ENCODE measurements at places on chromosomes 3 and 15.

DNA sequence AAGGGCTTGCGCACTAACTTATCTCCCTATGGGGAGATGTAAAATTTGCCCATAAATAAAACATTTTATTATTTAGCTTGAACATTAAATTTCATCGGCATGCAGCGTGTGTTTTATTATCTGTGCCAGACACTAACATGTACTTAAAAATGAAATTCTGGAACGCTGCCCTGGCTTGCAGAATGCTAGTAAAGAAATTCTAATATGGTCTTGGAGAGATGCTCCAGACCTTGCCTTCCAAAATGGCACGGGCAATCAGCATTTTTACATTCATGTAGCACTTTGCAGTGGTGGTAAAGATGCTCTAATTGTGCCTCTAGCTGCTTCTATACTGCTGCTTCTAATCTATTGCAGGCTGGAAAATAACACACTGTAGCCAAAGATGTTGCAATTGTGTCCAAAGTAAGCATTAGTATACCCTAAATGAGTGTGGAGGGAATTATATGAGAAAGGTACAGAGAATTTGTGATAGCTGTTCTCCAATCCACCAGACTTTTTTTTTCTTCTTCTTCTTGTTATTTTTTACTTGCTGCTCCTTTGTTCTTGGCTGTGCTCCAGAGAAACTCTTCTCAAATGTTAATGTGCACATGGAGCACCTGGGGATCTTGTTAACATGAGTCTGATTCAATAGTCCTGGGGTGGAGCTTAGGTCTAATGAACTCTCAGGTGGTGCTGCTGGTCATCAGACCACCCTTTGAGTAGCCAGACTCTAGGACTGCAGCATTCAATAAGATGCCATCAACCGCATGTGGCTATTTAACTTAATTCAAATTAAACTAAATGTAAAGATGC, 47.3 kb downstream of the CRABP1 start:
- DNase-seq, result peak; percentile 61

- no peak for DNase-seq
Measured at GRCh38 chr3:32373844-32374243, 17.8 kb upstream of the CMTM7 start.

GRCh38 chr3:41900265-41900664, 61.6 kb downstream of the ULK4 start:
- DNase-seq, result no peak

- peak; percentile 77 for DNase-seq
Measured at GRCh38 chr3:192917028-192917403, 640 bp downstream of the MB21D2 start.

DNA sequence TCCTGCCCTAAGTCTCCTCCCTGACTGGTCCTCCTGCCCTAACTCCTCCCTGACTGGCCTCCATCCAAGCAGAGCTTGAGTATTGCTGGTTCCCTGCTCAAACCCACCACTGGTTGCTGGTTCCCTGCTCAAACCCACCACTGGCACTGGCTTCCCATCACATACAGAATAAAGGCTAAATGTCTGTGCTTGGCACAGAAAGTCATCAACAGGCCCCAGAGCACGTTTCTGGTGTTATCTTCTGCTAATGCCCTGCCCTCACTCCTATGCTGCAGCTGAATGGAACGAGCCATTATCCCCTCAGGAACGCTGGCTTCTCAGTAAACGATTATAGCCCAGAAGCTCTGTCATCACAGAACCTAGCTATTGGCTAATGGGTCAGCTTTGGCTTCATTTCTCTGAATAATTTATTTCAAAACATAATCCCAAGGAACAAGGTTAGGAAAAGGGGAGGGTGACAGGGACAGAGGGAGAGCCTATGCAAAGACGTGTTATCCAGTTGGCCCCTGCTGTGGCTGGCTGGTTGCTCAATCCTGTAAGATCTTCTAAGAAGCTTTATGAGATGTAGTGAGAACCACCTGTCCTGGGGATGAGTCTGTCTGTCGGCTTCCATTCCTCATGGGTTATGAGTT, 6.3 kb upstream of the MUC20 start:
- no peak for DNase-seq

DNA sequence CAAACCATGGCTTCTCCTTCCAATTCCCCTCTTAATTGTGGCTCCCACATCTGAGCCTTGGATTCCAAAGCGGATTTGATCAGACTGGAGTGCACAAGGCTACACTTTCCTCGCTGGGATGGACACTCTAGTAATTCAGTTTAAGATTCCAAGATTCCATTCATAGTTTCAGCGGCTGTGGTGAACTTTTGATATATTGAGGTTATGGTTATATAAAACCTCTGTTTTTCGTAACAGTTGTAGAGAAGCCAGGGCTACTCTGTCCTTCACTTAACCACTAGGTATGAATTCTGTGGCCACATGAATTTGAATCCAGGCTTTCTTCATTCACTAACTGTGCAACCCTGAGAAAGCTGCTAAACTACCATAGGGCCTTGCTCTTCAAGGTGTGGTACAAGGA, 67.9 kb upstream of the KY start:
- DNase-seq, result no peak

DNA sequence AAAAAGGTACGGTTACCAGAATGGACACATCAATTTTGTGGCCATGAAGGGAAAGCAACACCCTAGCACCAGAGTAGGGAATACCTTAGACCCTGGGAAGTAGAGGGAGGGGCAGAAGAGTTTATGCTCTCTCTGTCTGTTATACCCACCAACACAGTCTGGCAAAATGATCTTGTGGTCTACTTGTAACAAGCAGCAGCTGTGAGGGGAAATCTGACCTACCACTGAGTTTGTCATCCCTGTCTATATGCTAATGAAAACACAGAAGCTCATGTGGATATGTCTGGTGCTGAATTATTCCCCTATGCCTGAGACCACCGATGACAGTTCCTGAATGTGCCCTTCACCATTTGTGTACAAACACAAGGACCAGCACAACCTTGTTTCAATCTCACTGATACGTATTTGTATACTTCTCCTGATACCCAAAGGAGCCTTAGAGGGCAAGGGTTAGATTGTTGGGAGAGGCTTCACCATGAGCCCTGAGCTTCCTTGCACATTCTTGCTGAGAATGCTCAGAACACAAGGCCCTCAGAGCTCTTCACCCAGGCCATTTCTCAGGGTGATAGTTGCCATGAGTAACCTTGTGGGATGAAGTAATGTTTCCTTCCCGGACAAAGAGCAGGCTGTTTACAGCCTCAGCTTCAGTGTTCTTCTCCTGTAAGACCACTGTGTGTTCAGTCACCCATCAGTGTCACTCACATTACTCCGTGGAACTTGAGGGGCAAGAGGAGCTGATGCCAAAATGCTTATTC, 24.7 kb upstream of the ZNF639 start:
- no peak for DNase-seq

- no peak for DNase-seq
Measured at GRCh38 chr3:127711896-127712295, 39.1 kb downstream of the ABTB1 start.

DNA sequence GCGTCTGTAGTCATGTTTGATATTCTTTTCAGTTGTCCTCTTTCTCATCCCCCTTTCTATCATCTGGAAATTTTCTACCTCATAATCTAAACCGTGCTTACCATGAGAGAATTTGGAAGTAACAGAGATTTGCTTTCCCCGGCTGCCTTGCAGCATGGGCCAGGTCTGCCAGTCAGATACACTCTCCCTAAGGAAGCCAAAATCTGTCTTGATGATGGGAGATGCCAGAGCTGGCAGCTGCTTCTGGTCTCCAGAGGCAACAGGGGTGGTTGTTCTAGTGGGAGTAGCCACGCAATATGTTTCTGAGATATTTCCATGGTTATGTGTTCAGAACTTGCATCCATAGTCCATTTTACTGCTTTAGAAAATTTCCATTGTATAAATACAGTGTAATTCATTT, 218.9 kb upstream of the RORA start:
- no peak for DNase-seq

GRCh38 chr15:51833772-51834171, 4.3 kb downstream of the TMOD3 start:
- no peak for DNase-seq

DNA sequence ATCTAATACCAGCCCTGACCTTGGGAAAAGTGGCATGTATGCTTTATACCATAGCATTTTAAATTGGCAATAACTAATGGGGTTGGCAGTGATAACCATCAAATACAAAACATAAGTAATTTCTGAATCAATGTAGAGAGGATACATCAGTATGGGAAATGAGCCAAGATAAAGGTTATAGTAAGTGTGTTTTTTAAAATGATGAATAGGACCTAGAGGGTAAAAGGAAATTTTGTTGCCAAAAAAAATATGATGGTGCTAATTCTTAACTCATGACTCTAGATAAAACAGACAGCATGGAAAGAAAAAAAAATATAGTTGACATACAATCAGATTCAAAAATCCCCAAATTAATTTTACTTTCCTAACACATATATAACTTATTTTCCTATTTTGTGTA, 75.4 kb upstream of the ROBO1 start:
- no peak for DNase-seq

DNA sequence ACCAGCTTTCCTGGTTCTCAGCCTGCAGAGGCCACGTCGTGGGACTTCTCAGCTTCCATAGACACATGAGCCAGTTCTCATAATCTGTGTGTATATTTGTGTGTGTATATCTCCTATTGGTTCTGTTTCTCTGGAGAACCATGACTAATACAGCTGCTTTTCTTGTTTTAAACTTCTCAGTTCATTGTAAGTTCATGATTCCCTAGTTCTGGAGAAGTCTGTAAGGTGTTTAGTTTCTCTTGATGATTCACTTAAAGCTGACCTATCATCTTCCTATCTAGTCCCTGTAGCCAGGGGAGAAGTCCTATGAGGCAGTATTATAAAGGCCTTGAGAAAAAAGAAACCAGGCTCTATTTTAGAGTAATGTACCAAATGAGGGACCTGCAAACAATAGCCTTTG, 147.7 kb downstream of the RYR3 start:
- no peak for DNase-seq

DNA sequence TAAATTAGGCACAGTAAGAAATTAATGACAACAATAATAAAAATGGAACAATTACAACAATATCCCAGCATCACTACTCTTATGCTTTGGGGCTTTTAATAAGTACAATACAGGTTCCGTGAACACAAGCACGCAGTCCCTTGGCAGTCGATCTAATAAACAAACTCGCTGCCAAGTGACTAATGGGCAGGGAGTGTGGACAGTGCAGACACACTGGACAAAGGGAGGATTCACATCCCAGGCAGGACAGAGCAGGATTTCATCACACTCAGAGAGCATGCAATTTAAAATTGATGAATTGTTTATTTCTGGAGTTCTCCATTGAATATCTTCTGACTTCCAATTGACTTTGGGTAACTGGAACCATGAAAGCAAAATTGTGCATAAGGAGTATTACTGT, 524.1 kb upstream of the CFAP20DC start:
- DNase-seq, result no peak

DNA sequence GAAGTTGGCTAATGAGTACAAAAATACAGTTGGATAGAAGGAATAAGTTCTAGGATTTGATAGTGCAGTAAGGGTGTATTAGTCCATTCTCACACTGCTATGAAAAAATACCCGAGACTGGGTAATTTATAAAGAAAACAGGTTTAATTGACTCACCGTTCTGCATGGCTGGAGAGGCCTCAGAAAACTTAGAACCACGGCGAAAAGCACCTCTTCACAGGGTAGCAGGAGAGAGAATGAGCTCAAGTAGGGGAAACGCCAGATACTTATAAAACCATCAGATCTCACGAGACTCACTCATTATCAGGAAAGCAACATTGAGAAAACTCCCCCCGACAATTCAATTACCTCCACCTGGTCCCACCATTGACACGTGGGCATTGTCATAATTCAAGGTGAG, 483.3 kb downstream of the TUSC7 start:
- no peak for DNase-seq

DNA sequence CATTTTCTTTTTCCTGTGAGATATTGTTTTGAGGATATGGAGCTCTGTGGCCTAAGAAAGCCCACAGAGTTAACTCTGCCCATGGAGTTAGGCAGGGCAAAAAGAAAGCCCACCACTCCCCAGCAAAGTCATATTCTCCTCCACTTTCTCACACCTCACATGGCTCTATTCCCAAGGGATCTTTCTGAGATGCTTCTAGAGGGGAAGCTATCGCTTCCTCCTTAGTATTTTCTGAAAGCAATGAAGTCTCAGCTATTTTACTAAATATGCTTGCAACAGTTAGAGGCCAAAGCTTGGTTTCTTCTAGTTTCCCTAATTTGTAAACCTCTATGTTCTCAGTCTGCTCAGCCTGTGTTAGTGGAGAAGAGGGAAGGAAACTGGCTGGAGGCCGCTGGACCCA, 80.3 kb upstream of the EOMES start:
- DNase-seq, result no peak

- no peak for DNase-seq
Measured at GRCh38 chr3:57896691-57897090, 111.5 kb upstream of the FLNB start.

DNA sequence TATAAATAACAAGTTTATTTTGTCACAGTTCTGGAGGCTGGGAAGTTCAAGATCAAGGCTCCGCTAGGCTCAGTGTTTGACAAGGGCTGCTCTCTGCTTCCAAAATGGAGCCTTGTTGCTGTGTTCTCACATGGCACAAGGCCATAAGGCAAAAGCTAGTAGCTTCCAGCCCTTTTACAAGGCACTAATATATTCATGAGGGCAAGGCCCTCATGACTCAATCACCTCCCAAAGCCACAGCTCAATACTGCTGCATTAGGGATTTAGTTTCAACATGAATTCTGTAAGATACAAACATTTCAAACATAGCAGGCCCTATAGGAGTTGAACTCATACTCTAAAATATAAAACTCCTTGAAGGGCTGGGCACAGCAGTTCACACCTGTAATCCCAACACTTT, 30.2 kb downstream of the ZBTB11 start:
- no peak for DNase-seq

DNA sequence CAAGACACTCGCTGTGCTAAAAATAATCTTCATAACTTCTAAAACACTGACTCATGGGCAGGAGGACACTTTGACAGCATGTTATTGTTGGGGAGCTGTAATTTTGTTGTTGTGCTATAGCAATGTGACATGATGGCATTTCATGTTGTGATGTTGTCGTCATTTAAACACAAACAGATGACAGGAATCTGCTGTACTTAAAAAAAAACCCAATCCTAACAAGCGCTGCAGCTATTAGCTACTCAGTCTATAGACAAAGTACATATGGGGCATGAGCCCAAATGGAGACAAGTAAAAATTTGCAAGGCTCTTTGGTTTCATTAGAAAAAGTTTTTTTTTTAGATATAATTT, 828 bp upstream of the ATOSA start:
- DNase-seq, result no peak

- DNase-seq, result peak; percentile 97
Measured at GRCh38 chr3:196503196-196504076, at the start of gene RNF168. Gene RNF168 (minus strand): TSS chr3:196503768. CDS start chr3:196503173, 595 bp downstream.

DNA sequence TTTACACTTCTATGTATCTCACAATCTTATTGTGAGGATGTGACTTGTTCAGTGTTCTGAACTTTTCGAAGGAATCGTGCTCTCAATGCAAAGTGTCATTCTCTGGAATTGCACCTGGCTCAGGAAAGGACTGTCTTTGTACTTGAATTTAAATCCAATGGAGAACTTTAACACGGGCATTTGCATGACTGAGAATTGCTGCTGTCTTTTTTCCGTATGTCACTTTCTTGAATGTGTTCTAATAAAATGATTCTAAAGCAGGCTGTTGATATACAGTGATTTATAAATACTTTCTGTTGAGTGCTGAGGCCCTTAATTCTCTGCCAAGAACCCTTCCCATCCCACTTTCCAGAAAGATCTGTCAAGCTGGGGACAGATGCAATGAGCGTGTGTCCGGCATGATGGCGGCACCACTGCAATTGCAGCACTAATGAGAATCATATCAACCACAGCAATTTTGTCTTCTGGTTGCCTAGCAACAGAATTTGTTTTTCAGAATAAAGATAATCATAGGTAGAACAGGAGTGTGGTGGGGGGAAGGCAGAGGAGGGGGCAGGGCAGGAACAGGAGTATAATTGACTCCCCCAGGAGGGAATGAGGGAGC, 210.6 kb upstream of the UMPS start:
- no peak for DNase-seq

Measured in right hindlimb (tissue), 1 donor.